Frontal cortex (tissue), 4 donors: ENCODE measurements at places on chromosomes 16 and 17.
A peak's percentile ranks its signal among the peaks of the same experiment; 100 is the strongest.

GRCh38 chr16:11147754-11148444, 108.1 kb downstream of the SOCS1 start:
- DNase-seq = no peak

- DNase-seq = peak; percentile 56
These were observed 21.4 kb upstream of the CHMP6 start for GRCh38 chr17:80970044-80970761.

DNA sequence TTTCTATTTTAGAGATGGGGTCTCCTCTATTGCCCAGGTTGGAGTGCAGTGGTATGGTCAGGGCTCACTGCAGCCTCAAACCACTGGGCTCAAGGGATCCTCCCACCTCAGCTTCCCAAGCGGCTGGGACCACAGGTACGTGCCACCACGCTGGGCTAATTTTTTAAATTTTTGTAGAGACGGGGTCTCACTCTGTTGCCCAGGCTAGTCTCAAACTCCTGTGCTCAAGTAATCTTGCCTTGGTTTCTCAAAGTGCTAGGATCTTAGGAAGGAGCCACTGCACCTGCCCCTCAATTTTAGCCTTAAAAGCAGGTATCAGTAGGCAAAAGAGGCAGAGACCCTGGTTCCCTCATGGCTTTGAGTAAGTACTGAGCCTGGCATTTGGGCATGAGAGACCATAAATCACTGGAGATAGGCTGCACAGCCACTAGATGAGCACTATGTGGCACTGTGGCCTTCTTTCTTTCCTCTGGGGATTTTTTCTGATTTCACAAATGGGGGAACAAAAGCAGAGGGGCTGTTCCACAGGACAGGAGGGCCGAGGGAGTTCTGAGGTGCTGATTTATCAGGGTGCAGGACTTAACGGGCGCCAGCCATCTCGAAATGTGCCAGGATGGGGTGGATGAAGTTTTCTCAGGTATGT, 82.2 kb downstream of the PLXDC1 start:
- peak; percentile 75 for DNase-seq

DNA sequence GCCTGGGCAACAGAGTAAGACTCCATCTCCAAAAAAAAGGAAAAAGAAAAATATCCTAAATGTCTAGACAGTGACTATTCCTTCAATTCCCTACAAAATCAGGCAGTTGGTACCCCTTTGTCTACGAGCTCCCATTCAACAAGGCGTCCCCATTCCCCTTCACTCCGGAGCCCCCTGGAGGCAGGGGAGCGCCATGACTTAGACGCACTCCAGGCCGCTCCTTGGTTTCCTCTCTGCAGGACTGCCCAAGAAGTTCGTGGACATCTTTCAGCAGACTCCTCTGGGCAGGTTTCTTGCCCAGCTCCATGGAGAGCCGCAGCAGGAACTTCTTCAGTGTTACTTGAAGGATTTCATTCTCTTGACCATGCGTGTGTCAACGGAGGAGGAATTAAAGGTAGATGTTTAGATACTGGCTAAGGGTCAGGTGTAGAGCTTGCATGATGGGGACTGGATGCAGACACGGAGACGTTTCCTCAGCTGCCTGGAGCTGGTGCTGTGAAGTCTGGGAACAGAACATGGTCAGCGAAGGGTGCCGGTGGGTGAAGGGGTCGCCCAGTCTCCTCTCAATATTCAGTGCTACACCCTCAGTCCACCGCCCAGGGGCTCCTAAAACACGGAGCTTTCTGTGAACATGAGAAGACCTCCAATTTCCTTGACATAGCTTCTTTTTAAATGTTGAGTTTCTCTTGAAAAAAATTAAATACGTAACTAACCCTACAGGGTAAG, 53.3 kb upstream of the ENDOV start:
- DNase-seq = no peak

DNA sequence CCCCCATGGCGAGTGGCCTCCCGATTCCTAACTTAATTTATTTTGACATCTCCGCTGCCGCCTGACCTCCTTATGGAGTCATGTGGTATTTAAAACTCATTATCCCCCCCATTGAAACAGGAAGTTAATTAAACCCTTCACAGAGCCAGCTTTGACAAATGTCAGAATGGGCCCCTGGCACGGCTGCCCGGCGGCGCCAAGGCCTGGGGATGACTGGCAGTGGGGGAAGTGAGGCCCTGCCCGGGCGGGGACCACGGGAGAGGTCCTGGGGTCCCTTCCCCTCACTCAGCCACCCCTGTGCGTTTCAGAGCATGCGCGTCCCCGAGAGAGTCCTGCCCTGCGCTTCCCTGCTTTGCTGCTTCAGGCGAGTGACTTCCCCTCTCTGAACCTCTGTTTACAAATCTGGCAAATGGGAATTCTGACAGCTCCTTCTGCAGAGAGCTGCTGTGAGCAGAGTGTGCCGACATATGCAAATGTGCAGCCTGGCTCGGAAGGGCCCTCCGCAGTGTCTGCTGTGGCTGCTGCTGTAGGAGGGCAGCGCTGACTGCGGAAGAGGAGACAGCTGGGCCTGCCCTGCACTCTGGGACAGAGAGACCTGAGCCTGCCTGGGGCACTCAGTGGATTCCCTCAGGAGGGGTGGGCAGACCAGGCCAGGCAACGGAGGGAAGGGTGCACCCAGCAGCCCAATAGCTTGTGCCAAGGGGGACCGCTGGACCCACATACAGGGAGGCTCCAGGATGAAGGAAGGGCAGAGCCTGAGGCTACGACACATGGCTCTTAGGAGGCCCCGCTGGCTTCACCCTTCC, 4.4 kb upstream of the ZFPM1 start:
- DNase-seq = no peak

GRCh38 chr16:85256190-85256739, 144.0 kb upstream of the CIBAR2 start:
- no peak for DNase-seq
